ENCODE measurements at places on chromosomes 16 and 17.

GRCh38 chr17:69492410-69493071 is 78.0 kb downstream of the MAP2K6 start:
- DNase-seq: peak; percentile 73
- no peak overlapping the region for H3K27ac ChIP-seq
- no peaks in the 10 kb centered on the region for H3K36me3 ChIP-seq

- peaks cover 38% of the 10 kb centered on the region for H3K4me1 ChIP-seq
- no peaks in the 10 kb centered on the region for H3K27me3 ChIP-seq
- H3K4me3 ChIP-seq: no peak overlapping the region
- DNase-seq: peak; percentile 99
- peaks cover 70% of the 10 kb centered on the region for H3K36me3 ChIP-seq
- peak overlapping the region; percentile 96 for H3K27ac ChIP-seq
These were observed 31.9 kb downstream of the NMT1 start for GRCh38 chr17:45092911-45093430.

DNA sequence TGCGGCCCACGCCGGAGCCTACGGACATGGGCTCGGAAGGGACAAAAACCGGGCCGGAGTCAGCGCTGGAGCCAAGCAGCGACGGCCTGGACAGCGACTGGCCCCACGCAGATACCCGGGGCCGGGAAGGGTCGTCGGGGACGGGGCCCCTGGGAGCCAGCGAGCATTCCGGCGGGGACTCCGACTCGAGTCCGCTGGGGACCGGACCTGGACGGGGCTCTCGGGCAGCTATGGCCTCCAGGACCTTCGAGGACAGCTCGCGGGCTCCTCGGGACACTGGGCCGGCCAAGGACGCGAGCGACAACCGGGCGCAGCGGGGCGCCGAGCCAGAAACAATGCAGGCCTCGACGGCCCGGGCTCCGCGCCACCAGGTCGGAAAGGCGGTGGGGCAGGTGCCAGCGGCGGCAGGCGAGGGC is 1.0 kb downstream of the MYO15B start:
- H3K4me1 ChIP-seq: no peaks in the 10 kb centered on the region
- H3K27me3 ChIP-seq: peaks cover 46% of the 10 kb centered on the region
- H3K36me3 ChIP-seq: no peaks in the 10 kb centered on the region
- no peak overlapping the region for H3K27ac ChIP-seq
- peak overlapping the region; percentile 19 for H3K4me3 ChIP-seq

GRCh38 chr17:2685696-2686095 is 25.9 kb downstream of the CLUH start:
- H3K27me3 ChIP-seq: no peaks in the 10 kb centered on the region
- peak; percentile 35 for DNase-seq
- no peak overlapping the region for H3K27ac ChIP-seq
- peaks cover 23% of the 10 kb centered on the region for H3K4me1 ChIP-seq
- peaks cover 34% of the 10 kb centered on the region for H3K36me3 ChIP-seq
